ENCODE measurements at places on chromosomes 13 and 19. TPM values are rescaled to one million over a fixed set of nuclear protein-coding genes. Genes with fewer than 3 reads are reported as not detected.

GRCh38 chr13:32881777-32882145 is 134.5 kb upstream of the KL start:
- DNase-seq: no peak

GRCh38 chr19:15934332-15935078 is at the start of gene CYP4F11:
CYP4F11 (minus strand) TSS chr19:15934529; CDS start chr19:15934408, 121 bp downstream.
- DNase-seq: peak; percentile 78

DNA sequence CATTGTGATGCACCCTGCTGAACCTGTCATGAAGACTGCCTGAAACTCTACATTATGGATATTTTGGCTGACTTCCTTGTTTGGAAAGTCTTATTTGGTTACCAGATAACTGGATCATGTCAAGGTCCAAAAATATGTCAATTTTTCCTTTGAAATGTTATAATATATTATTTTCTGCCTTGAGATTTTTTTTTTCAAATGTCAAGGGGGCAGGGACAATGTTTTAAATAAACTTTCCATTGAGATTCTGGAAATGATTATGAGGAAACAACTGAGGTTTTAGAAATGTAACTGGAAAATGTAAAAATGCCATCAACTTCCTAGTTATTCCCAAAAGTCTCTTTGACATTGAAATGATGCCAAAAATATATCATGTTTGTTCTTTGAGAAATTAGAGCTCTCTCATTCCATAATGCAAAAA is 117.0 kb downstream of the RFC3 start:
- DNase-seq: no peak

DNA sequence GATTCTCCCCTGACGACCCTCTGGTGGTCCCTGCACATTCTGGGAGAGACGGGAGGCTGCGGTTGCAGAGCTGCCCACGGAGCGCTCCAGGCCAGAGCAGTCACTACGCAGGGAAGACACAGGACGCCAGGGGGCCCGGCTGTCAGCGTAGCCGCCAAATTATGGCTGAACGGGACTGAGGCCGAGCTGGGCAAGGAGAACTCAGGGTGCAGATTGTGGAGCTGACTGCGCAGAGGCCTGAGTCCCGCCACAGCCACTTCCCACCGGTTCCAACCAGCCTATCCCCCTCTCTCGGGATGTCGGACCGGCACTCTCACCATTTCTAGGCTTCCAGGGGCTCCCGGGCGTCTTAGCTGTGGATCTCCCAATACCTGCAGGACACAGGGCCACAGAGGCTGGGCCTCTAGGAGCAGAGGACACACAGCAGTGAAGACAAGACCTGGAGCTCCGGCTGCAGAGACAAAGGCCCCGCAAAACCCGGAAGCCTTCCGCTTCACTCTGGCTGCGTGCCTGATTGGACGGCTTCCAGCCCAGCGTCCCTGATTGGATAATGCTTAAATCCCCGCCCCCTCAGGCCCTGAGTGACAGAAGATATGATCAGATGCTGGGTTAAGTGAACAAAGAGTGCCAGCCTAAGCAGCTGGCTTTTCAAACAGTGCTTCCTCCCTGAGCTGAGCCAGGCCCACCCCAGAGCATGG is at the start of gene ZNF737:
Gene ZNF737, minus strand, starts transcription at position 461 of the 698 bp plus-strand sequence. Its CDS starts 141 bp downstream, at position 320.
- DNase-seq: peak; percentile 98

GRCh38 chr13:45156565-45157361 is 36.5 kb downstream of the GTF2F2 start:
- no peak for DNase-seq

DNA sequence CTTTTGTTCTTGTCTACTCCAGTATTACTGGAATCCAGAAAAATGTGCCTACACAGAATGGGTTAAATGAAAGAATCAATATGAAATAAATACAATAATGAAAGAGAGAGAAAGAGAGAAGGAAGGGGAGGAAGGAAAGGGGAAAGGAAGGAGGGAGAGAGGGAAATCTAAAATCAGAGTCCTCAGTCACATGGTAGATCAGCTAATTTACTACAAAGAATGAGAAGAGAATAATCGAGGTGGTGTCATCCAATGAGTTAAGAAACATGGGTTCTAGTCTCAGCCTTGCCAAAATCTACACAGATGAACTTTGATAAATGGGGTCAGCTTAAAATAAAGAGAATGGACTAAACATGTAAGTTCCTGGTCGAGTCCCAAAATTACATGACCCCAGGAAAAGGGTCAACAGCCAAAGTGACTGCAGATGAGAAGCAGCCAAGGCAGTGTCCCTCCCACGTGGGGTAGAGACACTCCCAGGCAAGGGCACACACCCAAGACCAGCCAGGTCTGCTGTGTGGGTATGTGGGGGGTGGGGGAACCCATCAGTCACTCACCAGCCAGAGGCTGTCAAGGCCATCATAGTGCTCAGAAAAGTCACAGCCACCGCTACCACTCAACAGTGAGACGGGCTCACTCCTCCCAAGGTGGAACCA is 103.6 kb downstream of the STK24 start:
- DNase-seq: no peak

CDC42EP5 gene
- 11.6 TPM for total RNA-seq

DNA sequence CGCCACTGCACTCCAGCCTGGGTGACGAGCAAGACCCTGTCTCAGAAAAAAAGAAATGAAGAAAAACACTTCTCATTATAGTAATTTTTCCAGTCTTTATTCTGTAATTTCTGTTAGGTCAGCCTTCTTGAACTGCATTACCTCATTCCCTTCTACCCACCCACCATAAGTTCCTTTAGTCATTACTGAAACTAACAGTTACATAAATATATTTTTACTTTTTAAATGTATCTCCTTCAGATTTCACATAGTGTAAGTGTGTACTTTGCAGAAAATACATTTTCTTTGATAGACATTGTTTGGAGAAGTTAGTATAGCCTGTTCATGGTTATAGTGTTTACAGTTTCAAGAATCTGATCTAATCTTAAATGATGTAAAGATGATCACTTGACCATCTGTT is 31.7 kb upstream of the KCTD4 start:
- no peak for DNase-seq

SRRM5 gene
- 0.13 TPM for total RNA-seq

DNA sequence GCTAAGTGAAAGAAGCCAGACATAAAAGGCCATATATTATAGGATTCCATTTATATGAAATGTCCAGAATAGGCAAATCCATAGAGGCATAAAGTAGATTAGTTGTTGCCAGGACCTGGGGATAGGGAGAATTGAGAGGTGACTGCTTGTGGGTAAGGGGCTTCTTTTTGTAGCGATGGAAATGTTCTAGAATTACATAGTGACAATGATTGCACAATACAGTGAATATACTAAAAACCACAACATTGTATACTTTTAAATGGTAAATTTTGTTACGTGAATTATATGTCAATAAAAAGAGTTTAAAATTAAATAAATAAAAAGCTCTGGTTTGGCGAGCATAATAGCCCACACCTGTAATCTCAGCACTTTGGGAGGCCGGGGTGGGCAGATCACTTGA is 486.8 kb downstream of the KLF12 start:
- DNase-seq: no peak

- DNase-seq: peak; percentile 73
Observed at GRCh38 chr13:114130837-114131582, 1.4 kb downstream of the RASA3 start.

GRCh38 chr19:31730270-31730669 is 381.0 kb upstream of the TSHZ3 start:
- no peak for DNase-seq

- no peak for DNase-seq
Observed at GRCh38 chr13:97234236-97234635, 12.1 kb downstream of the MBNL2 start.
